ENCODE measurements at places on chromosomes 6 and 20.
A peak's percentile ranks its signal among the peaks of the same experiment; 100 is the strongest.

GRCh38 chr6:6346427-6347023 lies 26.1 kb upstream of the F13A1 start:
- no peak for DNase-seq
- no peak overlapping the region for H3K27ac ChIP-seq
- no peak overlapping the region for H3K4me3 ChIP-seq
- no peaks in the 10 kb centered on the region for H3K36me3 ChIP-seq
- H3K27me3 ChIP-seq, result peaks cover 9% of the 10 kb centered on the region
- H3K4me1 ChIP-seq, result no peaks in the 10 kb centered on the region

- H3K27ac ChIP-seq, result no peak overlapping the region
- H3K27me3 ChIP-seq, result peaks cover 86% of the 10 kb centered on the region
- H3K4me1 ChIP-seq, result peaks cover 11% of the 10 kb centered on the region
- DNase-seq, result no peak
- H3K4me3 ChIP-seq, result no peak overlapping the region
- no peaks in the 10 kb centered on the region for H3K36me3 ChIP-seq
These were observed 104.4 kb upstream of the FOXP4 start for GRCh38 chr6:41441598-41442351.

- no peaks in the 10 kb centered on the region for H3K27me3 ChIP-seq
- DNase-seq, result no peak
- no peak overlapping the region for H3K4me3 ChIP-seq
These were observed 75.7 kb downstream of the TTLL2 start for GRCh38 chr6:167400482-167401138.

- no peaks in the 10 kb centered on the region for H3K4me1 ChIP-seq
- H3K27ac ChIP-seq, result no peak overlapping the region
- no peaks in the 10 kb centered on the region for H3K27me3 ChIP-seq
- no peaks in the 10 kb centered on the region for H3K36me3 ChIP-seq
These were observed 138.6 kb downstream of the KHDC1L start for GRCh38 chr6:73086726-73087125.

- H3K27me3 ChIP-seq, result no peaks in the 10 kb centered on the region
- no peaks in the 10 kb centered on the region for H3K4me1 ChIP-seq
- H3K27ac ChIP-seq, result no peak overlapping the region
- DNase-seq, result no peak
These were observed 505.9 kb upstream of the SYNCRIP start for GRCh38 chr6:86148586-86148985.

DNA sequence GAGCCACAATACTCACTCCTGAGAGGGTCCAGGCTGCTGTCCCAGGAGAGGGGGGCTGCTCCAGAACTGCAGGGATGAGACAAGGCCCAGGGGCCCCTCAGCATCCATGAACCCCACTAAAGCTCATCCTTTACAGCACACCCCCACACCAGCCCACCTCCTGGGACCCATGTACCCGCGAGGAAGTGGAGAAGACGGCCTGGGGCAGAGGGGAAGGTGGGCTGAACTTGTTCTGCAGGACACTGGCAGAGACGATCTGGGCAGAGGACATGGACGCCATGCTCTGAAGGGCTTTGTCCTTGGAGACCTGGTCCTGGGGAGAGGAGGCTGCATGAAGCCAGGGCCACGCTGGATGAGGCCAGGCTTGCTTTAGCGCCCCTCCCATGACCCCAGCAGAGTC lies 10.1 kb downstream of the RPL10A start:
- H3K4me1 ChIP-seq, result peaks cover 8% of the 10 kb centered on the region
- no peak overlapping the region for H3K4me3 ChIP-seq
- H3K36me3 ChIP-seq, result peaks cover 87% of the 10 kb centered on the region
- H3K27me3 ChIP-seq, result no peaks in the 10 kb centered on the region
- no peak for DNase-seq

DNA sequence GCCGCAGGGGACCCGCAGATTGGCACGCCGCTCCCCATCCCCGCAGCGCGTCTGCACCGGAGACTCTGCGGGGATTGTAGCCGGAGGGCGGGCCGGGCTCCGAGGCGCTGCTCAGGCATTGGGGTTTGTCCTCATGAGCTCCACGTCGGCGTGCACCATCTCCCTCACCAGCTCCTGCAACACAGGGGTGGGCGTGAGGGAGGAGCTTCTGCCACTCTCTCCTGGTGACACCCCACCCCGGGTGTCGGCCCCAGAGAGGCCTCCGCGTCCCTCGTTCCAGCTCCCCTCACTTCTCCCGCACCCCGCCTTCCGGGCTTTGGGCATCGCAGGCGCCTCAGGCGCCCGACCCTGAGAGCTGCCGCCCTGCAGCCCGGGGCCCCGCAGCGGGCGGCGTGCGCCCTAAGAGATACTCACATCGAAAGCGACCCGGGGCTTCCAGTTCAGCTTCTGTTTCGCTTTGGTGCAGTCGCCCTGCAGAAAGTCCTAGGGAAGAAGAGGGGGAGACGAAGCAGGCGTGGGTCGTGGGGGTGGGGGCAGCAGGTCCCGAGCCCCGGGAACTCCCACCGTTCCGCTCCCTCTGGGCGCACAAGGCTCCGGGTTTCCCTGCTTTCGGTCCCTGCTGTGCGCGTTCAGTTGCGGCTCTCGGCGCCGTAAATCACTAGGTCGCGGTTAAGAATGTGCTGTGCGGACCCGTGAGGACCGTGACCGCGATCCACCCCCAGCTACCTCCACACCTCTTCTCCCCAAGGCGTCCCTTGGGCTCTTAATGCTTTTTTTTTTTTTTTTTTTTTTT lies 14.5 kb downstream of the FOXC1 start:
- H3K27ac ChIP-seq, result no peak overlapping the region
- H3K4me3 ChIP-seq, result peak overlapping the region; percentile 86
- peaks cover 63% of the 10 kb centered on the region for H3K27me3 ChIP-seq
- DNase-seq, result no peak
- H3K4me1 ChIP-seq, result peaks cover 30% of the 10 kb centered on the region

DNA sequence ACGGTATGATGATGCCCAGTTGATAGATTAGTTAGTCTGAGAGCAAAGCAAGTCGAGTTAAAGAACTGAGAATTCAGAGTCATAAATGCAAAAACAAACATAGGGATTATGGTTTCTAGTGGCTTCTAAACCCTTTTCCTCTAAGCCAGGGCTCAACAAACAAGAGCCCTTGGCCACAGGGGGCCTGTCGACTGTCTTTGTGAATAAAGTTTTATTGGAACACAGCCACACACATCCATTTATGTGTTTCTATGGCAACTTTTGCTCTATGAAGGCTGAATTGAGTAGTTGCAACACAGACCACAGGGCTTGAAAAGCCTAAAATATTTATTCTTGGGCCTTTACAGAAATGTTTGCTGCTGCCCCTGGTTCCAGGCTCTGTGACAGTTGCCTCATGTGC lies 76.2 kb downstream of the SLC24A3 start:
- H3K4me1 ChIP-seq, result no peaks in the 10 kb centered on the region
- peak; percentile 20 for DNase-seq
- H3K27me3 ChIP-seq, result peaks cover 3% of the 10 kb centered on the region

GRCh38 chr6:25014369-25014768 lies 78.6 kb upstream of the RIPOR2 start:
- no peak overlapping the region for H3K27ac ChIP-seq
- H3K4me1 ChIP-seq, result peaks cover 7% of the 10 kb centered on the region
- no peak overlapping the region for H3K4me3 ChIP-seq
- H3K27me3 ChIP-seq, result no peaks in the 10 kb centered on the region

GRCh38 chr6:10719964-10720264 lies 3.0 kb upstream of the TMEM14C start:
- H3K27ac ChIP-seq, result no peak overlapping the region
- peak overlapping the region; percentile 82 for H3K4me3 ChIP-seq
- no peaks in the 10 kb centered on the region for H3K27me3 ChIP-seq
- peaks cover 6% of the 10 kb centered on the region for H3K36me3 ChIP-seq

DNA sequence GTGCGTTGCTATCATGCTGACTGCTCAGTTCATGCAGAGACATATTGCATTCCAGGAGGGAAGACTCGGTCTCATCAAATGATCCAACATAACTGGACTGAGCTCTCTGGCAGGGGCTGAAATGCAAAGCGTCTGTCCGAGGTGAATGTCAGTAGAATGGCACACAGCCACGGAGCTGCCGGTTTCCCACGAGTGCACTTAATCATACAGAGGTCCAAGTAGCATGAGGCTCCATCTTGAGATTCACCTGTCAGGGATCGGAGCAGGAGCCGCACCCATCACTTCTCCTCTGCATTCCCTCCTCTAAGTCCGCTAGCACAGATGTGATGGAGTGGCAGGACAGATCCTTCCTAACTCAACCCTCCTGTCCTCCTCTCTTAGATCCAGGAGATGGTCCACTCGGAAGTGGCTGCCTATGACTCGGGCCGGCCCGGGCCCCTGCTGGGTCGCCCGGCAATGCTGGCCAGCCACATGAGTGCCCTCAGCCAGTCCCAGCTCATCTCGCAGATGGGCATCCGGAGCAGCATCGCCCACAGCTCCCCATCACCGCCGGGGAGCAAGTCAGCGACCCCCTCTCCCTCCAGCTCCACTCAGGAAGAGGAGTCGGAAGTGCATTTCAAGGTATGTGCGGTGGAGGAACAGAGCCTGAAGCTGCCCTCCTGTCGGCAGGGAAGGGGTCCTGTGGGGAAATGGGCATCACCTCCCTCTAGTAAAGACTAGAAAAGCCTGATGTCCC lies 135.9 kb downstream of the JPH2 start:
- H3K36me3 ChIP-seq, result no peaks in the 10 kb centered on the region
- H3K27me3 ChIP-seq, result peaks cover 19% of the 10 kb centered on the region
- H3K4me1 ChIP-seq, result no peaks in the 10 kb centered on the region

DNA sequence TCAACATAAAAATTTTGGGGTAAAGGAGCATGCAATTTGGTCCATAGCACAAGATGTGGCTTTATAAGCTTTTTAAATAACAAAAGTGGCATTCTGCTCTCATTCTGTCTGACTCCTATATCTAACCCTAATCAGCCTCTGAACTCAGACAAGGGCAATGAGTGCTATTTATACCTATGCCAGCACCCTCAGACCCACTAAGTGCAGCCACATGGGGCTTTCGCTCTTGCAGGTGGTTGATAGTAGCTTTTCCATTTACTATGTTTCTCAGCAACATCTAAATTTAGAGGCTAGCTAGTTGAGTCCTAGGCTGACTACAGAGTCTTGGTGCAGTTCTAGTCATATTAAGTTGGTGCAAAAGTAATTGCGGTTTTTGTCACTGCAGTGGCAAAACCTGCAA lies 217.1 kb upstream of the THBS2 start:
- H3K27me3 ChIP-seq, result no peaks in the 10 kb centered on the region
- no peak overlapping the region for H3K4me3 ChIP-seq
- H3K4me1 ChIP-seq, result no peaks in the 10 kb centered on the region
- no peaks in the 10 kb centered on the region for H3K36me3 ChIP-seq
- no peak overlapping the region for H3K27ac ChIP-seq

GRCh38 chr6:116877743-116878142 lies 701 bp downstream of the RFX6 start:
- peaks cover 10% of the 10 kb centered on the region for H3K4me1 ChIP-seq
- H3K27ac ChIP-seq, result no peak overlapping the region
- H3K4me3 ChIP-seq, result no peak overlapping the region
- H3K27me3 ChIP-seq, result peaks cover 32% of the 10 kb centered on the region
- no peaks in the 10 kb centered on the region for H3K36me3 ChIP-seq

DNA sequence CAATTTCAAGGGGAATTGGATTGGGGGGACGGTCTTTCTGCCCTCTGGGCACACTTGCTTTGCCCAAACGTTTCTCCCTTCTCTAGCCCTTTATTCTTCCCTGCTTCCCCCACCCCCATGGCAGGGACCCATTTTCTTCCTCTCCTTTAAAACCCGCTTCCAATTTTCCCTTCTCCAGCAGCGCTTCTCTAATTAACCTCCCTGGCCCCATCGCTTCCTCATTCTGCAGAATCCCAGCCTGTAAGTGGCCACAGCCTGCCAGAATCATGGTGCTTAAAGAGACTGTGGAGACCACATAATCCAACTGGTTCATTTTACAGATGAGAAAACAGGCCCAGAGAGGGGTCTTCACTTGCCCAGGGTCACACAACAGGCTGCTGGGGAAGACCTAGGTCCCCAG lies 61.4 kb downstream of the CPNE5 start:
- no peak overlapping the region for H3K27ac ChIP-seq
- peaks cover 2% of the 10 kb centered on the region for H3K4me1 ChIP-seq
- DNase-seq, result no peak
- H3K4me3 ChIP-seq, result no peak overlapping the region
- peaks cover 75% of the 10 kb centered on the region for H3K27me3 ChIP-seq
- H3K36me3 ChIP-seq, result no peaks in the 10 kb centered on the region

GRCh38 chr6:90780141-90780540 lies 193.3 kb upstream of the MAP3K7 start:
- no peak overlapping the region for H3K4me3 ChIP-seq
- H3K4me1 ChIP-seq, result no peaks in the 10 kb centered on the region
- H3K27me3 ChIP-seq, result no peaks in the 10 kb centered on the region
- H3K27ac ChIP-seq, result no peak overlapping the region

- DNase-seq, result peak; percentile 50
- H3K4me1 ChIP-seq, result no peaks in the 10 kb centered on the region
- H3K4me3 ChIP-seq, result no peak overlapping the region
- H3K27me3 ChIP-seq, result no peaks in the 10 kb centered on the region
- H3K27ac ChIP-seq, result no peak overlapping the region
These were observed 66.2 kb downstream of the ARMC2 start for GRCh38 chr6:108914235-108915022.

DNA sequence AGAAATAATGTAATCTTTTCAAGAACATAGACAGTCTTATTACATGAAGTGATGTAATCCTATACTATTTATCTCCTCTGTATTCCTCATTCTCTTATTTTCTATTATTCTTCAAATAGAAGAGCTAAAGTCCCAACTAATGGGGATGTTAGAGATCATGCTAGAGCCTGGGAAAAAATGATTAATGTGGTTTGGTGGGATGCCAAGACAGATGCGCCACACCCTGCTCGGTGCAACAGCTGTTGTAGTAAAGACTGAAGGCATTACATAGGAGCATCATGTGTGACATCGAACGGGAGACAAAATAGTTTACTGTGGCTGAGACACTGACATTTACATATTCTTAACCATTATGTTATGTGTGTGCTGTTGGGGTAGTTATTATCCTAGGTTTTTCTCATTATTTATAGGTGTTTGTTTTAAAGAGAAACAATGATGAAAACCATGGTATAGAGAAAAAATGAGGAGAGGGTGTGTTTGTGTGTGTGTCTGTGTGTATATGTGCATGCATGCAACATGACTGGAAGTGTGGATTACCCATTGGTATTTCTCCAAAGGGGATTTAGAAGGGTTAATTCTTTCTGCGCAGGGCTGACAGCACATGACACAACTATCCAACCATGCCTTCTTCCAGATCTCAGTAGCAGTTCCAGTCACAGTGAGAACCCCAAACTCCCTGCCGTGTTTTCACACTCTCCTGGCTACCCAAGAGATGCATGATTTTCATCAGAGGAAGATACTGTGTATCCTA lies 155.3 kb downstream of the EYA4 start:
- H3K27ac ChIP-seq, result no peak overlapping the region
- H3K4me3 ChIP-seq, result no peak overlapping the region
- no peaks in the 10 kb centered on the region for H3K36me3 ChIP-seq
- no peaks in the 10 kb centered on the region for H3K4me1 ChIP-seq
- no peaks in the 10 kb centered on the region for H3K27me3 ChIP-seq

GRCh38 chr20:50003253-50003656 lies 20.5 kb downstream of the SNAI1 start:
- H3K36me3 ChIP-seq, result no peaks in the 10 kb centered on the region
- no peak overlapping the region for H3K4me3 ChIP-seq
- no peak overlapping the region for H3K27ac ChIP-seq
- peaks cover 11% of the 10 kb centered on the region for H3K4me1 ChIP-seq
- peak; percentile 93 for DNase-seq
- H3K27me3 ChIP-seq, result no peaks in the 10 kb centered on the region

GRCh38 chr20:51938559-51939258 lies 136.4 kb upstream of the SALL4 start:
- DNase-seq, result no peak
- no peaks in the 10 kb centered on the region for H3K36me3 ChIP-seq
- H3K27ac ChIP-seq, result no peak overlapping the region
- peaks cover 3% of the 10 kb centered on the region for H3K4me1 ChIP-seq

GRCh38 chr6:56580271-56580670 lies 62.4 kb downstream of the DST start:
- H3K4me3 ChIP-seq, result no peak overlapping the region
- no peaks in the 10 kb centered on the region for H3K4me1 ChIP-seq
- H3K36me3 ChIP-seq, result peaks cover 46% of the 10 kb centered on the region
- no peak overlapping the region for H3K27ac ChIP-seq
- no peak for DNase-seq

All from mesenchymal stem cell (in vitro differentiated cells and primary cell).